AG04449 (cell line): ENCODE measurements at places on chromosomes 5 and 9.

DNA sequence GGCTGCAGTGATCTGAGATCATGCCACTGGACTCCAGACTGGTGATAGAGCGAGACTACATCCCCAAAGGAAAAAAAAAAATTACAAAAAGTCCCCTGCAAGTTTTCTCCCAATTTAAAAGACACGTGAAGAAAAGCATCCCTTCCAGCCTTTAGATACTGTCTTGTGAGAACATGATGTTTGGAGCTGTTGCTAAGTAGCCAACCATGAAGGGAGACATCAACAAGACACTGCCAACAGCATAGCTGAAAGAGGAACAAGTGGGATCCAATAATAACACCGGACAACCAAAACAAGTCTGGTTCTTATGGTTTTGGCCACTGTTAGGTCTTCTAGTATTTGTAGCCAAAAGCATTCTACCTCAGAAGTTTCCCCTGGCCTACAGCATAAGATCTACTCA, 118.9 kb upstream of the CCDC180 start:
- DNase-seq, result no peak

- no peak for DNase-seq
These were observed 106.4 kb downstream of the PSD2 start for GRCh38 chr5:139901986-139902385.

GRCh38 chr9:98099346-98099745, 19.7 kb downstream of the TRIM14 start:
- no peak for DNase-seq

DNA sequence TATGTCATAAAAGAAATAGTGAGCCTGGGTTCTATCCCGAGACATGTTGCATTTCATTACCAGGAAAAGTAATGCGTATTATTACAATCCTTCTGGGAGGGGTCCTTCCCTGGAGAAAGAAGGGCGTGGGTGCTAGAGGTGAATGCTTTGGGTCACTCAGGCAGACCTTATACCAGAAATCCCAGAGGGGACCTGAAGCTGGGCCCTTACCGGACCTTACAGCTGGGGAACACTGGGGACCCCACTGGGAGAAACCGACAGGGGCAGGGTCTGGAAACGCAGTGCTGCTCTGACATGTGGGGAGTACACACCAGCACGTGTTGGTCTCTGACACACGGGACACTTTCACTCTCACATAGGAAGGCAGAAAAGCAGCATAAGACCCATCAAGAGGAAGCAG, 71.3 kb downstream of the LMNB1 start:
- no peak for DNase-seq

DNA sequence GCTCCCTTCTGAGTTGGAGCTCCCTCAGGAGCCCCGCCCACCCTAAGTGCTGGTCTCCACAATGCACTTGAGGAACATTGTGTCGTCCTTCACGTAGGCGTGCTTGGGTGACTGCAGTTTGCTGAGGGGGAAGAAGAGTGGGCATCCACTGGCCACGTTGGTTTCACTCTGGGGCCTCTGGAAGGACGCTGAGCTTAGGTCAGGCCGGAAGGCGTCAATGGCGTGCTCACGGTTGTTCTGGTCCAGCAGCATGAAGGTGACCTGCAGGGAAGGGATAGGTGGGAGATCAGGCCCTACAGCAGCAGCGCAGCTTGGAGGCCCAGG, 21.7 kb downstream of the TRAF1 start:
- no peak for DNase-seq

GRCh38 chr5:134226441-134227192, 744 bp upstream of the PPP2CA start:
- DNase-seq, result no peak

DNA sequence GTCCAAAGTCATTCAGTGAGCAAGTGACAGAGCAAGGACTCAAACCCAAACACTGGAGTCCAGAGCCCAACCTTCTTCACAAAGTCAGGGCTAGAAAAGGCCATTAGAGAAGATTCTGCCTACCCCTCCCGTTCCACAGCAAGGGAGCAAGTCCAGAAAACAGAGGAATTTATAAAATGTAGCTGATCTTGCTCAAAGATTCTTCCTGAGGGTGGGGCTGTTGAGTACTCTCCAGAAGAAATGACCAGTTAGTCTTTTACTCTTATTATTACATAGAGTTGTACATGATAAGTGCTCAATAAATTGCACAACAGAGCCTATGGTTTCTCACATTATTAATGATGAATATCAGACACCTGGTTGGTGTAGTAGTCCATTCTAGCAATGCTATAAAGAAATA, 39.3 kb upstream of the HMHB1 start:
- DNase-seq, result no peak
